ENCODE measurements at places on chromosomes 16 and 17. TPM values are rescaled to one million over a fixed set of nuclear protein-coding genes. Genes with fewer than 3 reads are reported as not detected.

GRB7 gene
- 38.5 TPM for polyA plus RNA-seq

GRCh38 chr16:27386674-27387073 lies 15.3 kb upstream of the IL21R start:
- DNase-seq = no peak

GRCh38 chr16:80047842-80048241 lies 447.3 kb upstream of the MAF start:
- DNase-seq = no peak

- DNase-seq = no peak
Measured at GRCh38 chr16:82643136-82643535, 16.4 kb downstream of the CDH13 start.

GRCh38 chr16:85989863-85990643 lies 91.1 kb downstream of the IRF8 start:
- no peak for DNase-seq

DNA sequence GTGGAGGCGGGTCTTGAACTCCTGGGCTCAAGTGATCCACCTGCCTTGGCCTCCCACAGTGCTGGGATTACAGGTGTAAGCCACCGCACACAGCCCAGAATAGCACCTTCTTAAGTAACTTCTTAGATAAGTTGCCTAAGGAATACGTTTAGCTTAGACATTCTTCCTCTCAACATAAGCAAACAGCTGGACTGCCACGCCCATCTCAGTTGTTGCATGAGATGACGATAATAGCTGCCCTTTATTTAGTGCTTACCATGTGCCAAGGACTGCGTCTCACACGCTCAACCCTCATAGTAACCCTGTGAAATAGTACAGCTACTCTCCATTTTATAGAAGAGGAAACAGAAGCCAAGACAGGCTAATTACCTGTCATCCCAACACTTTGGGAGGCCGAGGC lies 11.8 kb downstream of the HASPIN start:
- no peak for DNase-seq

DNA sequence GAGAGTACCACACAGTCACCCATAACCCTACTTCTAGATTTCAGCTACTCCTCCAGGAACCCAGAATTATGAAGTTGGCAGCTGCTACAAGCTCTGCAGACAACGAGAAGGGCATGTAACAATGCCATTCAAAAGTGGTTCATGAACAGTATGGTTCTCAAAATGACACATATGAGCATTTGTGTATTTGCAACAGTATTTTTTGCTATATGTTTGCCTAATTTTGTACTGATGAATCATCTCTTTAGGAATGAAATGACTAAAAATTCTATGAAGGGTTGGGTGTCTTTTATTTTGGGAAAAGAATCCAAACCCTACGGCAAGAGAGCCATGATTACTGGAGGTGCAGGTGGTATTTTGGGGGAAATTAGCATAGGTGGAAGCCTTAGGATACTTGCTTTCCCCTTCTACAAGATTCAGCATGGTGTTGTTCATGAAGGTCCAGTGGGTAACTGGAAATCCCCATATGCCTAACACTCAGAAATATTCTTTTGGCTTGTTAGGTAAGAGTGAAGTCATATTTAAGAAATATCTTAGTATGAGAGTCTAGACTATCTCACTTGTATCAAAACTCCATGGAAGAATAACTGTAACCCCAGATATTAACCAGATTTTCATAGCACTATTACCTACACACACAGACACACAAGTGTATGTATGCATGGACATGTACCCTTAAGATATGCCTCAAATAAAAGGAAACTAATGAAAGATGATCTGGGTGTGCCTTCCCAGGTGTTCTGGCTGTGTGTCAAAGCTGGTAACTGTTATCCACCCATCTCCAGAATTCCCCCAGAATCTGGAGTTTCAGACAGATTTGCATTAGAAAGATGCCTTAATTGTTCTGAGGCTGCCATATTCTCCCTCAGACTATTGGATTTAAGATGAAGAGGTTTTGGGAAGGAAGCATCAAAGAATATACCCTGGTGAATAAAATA lies 688.2 kb upstream of the SOX9 start:
- no peak for DNase-seq

KRT33A gene
- not detected for polyA plus RNA-seq

DNA sequence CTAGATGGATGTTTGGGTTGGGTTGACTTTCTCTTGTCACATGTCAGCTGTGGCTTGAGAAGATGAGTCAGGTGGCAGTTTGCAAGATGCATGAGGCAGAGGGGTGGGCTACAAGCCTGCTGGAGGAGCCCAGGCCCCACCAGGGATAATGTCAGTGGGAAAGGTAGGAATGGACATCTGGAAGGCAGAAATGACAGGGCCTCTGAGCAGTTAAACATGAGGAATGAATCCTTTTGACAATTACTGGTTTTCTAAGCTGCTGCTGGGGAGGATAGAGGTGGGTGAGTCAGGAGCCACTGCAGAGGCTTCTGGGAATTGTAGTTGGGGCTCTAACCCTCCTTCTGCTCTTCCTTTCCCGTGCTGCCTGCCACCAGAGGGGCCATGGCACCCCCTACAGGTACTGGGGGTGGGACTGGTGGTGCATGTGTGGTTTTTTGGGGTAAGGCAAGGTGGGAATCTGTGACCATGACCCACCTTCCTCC lies 15.7 kb downstream of the SLC52A1 start:
- no peak for DNase-seq
